H9 (cell line): ENCODE measurements at places on chromosomes 1 and 21.
A peak's percentile ranks its signal among the peaks of the same experiment; 100 is the strongest.

DNA sequence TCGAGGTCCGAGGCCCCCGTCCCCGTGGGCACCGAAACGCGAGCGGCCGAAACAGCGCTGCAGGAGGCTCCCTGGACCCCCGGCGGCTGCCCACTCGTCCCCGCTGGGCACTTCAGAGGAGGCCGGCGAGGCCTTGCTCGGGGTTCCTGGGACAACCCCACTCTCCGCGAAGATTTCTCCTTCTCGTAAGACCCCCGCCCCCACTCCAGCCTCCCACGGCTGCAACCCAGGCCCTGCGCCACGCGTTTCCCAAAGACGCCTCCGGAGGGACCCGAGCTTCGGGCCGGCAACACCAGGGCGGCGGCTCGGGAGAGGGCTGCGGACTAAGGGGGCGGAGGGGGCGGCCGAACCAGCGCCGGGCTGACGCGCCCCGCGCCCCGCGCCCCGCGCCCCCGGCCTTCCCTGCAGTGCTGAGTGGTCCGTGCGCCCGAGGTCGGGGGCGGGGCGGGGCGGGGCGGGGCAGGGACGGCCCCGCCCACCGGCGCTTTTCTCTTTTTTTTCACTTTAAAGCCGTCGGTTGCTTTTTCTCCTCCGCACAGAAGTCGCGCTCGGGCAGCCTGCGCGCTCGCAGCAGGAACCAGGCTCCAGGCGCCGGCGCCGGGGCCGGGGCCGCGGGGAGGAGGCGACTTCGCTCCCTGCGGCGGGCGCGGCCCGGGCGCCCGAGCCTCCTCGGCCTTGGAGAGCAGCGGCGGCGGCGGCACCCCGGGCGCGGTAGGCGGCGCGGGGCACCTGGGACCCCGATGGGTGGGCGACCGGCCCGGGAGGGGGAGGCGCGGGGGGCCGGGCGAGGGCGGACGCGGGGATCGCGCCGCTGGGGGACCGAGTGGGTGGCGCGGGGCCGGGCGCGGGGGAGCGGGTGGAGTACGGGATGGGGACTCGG is at the start of gene SPSB1:
Gene SPSB1, plus strand, starts transcription at position 534 of the 880 bp plus-strand sequence. CDS start 62,998 bp downstream, outside the sequence.
- DNase-seq = peak; percentile 73

DNA sequence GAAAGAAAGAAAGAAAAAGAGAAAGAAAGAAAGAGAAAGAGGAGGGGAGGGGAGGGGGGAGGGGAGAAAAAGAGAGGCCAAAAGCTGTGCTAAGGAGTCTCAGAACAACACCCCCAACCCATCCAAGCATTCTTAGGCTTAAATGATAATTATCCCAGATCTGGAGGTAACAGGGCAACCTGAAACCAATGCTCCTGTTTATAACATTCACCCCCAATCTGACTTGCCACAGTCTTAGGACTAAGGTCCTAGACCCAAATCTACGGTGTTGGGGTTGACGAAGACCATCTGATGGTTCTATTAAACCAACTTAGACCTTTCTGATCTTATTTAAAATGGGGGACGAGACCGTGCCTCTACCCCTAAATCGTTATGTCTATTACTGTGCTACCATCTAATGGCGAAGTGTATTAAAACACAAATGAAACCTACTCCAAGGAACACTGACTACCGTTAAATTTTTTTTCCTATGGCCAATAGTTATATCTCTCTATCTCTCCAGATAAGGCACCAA is 119.3 kb upstream of the CDC42BPA start:
- DNase-seq = no peak

DNA sequence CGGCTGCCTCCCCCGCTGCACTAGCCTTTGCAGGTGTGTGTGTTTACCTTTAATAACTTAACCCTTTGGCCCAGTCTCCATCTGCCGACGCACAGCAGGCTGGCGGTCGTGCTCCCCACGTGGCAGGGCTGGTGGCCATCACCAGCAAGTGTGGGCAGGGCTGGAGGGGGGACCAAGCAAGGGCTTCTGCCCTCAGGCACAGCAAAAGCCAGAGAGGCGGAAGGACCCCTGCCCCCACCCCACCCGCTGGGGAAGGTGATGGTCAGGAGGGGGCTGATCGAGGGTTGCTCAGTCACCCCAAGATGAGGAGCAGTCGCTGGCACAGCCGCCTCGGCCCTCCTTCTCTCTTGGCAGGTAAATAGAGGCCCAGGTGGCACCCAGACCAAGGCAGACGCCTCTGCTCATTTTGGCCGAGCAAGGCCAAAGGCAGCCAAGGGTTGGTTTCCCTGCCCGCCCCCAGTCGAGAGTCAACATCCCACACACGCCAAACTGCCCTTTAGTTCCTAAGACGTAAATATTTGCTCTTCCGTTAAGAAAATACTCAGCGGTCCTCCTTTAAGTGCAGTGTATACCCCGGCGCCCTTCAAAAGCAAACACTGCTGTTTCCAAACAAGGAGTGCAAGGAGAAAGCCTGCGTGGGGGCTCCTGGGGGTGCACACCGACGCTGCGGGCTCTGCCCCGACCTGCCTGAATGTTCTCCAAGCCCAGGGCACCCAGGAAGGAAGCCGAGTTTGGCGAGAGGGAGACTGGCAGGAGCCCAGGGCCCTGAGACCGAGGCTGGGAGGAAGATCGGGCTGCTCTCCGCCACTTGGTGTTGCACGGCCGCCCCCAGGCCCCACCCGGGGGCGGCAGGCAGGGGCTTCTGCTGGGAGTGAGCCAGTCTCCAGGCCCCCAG is 82.7 kb downstream of the SIK1 start:
- no peak for DNase-seq

DNA sequence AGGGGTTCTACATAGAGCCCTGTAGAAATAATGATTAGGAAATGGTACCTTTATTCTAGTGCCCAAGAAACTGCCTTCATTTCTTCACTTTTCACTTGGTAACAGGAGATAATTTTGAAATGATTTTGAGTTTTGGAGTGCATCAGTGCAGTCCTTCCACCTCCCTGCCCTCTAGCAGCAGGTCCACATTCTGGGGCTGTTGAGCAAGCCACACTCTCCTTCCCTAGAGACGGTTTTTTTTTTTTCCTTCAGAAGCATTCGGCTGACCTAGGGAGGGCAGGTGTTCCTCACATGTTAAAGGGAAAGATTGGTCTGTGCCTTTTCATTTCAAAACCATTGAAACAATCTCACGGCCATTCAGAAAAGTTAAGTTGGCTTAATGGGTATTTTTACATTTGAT is 39.8 kb downstream of the SLC37A1 start:
- DNase-seq = no peak

- no peak for DNase-seq
Observed at GRCh38 chr1:161200992-161201835, 953 bp upstream of the NDUFS2 start.

DNA sequence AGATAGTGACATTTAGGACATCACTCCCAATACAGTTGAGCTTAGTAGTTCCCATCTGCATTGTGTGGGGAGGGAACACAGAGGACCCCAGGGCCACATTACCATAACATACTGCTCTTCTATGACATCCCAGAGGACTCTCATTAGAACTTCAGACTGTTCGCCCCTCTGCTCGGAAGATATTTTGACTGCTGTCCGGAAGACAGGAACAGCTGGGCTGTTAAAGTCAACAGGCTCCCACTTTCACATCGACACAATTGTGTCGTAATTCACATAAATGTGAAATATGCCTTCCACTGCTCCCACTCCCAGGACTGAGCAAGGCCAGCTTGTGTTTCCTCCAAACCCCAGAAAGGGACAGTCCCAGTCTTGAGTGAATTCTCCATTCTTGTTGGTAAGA is 158.4 kb downstream of the SEC16B start:
- DNase-seq = no peak

DNA sequence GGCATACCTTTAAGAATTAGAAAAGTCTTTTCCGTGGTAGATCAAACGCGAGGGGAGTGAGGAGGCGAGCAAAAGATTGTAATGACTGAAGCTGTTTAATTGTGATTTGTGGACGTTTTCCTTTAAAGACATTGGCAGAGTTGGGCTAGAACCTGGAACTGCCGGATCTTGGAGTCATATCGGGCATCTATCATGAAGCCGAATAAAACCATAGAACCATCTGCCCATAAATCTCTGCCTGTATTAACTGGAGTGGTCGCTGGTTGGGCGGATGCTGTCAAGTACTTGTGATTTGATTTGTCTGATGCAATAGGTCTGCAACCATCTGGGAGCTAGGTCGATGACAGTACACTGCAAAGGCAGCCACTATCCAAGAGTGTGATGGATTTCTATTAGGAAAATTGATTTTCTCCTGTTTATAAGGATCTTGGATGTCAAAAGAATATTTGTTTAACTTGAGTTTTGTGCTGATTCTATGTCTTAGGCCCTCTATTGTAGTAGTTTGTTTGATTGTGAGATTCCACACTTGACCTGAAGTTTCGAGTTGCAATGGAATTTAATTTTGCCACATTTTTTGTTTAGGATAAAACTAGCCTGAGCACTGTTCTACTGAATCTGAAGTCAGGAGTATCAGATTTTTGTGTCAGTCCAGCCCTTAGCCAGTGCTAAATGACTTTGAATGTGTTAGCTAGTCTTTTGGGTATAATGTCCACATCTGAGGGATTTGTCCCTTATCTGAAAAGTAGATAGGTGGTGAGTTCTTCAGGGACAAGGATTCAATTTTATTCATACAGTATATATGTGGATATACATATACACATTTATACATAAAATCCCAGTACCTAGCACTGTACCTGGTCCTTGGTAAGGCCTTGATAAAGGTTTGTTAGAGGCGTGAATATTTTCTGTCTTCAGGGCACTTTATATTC is 1.2 kb downstream of the SARS1 start:
- no peak for DNase-seq

DNA sequence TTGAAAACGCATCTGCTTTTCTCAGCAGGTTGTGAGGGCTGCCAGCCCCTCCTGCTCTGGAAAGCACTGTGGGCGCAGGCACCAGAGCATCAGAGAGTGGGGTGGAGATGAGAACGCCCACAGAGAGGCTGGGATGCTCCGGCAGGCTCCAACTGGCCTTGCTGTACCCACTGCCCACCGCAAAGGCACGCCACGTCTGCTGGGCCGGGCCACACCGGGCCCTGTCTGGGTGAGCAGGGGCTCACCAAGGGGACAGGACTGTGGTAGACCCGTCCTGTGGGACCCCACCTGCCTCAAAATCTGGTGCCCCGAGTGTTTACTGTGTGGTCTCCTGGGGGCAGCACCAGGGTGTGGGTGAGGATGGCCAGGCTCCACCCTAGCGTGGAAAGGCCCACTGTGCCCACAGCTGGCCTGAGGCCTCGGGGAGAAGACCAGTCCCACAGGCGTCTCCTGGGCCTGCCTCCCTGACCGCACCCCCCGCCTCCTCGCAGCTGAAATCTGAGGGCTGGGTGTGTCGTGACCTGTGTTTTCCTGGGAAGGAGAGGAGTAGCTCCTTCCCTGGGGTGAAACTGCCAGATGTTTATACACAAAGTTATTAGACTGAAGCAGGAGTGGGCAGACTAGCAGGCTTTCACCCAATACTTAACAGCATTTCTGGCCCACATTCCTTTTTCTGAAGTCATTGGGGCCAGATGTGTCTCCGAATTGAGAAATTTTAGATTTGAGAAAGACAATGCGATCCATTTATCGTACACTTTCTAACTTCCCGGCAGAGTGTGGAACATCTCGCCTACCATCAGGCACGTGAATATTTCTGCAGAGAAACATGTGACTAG is 53.8 kb downstream of the STUM start:
- DNase-seq = no peak

DNA sequence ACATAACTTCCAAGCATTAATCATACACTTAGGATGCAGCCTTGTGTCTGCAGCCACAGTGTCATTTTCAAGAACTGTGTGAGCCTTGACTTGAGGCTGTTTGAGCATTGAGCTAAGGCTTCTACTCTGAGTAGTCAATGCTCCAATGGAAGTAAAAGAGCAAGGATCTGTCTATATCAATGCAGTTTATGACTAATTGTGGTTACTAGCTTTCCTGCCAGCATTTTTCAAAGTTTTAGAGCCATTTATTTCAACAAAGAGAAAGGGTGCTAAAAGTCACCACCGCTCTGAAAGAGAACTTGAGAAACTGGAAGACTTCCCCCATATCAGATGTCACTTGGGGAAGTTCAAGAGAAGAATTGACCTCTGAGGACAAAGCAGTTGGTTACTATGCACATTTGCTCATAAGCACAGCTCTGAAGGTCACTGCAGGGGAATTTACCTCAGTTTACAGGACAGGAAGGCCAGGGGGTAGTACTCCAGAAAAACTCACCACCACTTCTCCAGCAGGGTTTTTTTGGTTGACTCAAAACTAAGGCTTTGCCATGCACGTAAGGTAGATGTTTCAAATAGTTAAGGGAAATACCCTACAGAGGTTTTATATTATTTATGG is 24.5 kb upstream of the RGS1 start:
- no peak for DNase-seq

DNA sequence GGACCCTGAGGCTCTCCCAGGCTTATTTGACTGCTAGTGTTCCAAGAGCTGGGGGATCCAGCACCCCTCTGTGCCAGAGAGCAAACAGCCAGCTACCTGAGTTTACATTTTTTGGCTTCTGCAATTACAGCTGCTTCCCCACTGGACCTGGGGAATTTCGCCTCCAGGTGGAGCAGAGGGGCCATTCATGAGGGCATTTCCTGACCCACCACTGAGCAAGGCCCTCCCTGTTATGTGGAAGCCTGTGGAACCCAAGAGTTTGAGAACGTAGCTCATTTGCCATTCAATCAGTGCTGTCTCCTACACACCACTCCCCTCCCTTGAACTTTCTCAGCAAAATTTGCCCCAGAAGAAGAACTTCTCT is 42.7 kb upstream of the TMEM51 start:
- DNase-seq = peak; percentile 69

DNA sequence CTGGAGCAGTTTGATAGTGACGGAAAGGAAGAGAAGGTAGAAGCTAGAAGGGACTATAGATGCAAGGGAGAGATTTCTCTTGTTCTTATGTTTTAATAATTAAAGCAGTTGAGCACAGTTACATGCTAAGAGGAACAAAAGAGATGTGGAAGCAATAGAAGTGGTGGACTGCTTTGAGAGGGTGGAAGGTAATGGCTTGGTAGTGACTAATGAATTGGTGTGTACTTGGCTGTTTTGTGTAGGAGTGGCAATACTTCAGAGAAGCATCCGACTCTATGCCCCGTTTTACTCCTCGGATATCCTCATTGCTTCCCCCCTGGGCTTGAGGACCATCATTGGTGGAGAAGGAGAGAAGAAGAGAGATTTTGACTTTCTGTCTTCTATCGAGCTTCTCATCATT is 12.8 kb downstream of the UTP25 start:
- no peak for DNase-seq

DNA sequence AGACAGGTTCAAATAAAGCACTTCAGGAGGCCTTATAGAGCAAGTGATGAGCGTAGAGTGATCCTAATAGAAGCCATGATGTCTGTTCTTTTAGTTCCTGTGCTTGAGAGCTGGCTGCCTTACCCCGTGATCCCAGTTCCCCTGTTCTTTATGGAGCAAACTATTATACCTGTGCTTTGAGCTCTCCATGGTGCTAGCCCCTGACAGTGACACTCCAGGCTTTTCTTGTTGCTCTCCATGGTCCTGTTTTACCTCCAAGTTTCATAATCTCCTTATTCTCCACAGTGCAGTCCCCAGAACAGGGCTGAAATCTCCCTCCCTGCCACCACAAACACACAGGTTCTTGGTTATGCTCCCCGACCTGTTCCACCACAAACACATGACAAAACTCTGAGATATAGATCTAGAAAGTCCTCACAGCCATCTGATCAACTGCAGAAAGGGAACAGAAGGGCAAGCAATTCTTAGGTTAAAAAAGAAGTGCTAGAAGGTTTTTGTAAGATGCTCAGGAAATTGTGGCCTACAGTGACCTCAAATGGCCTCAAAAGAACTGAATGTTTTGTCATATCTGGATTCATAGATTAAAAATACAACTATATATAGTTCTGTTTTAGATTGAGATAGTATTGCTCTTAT is 6.0 kb downstream of the CADM3 start:
- DNase-seq = peak; percentile 71
